Heart right ventricle (tissue), 16 donors: ENCODE measurements at places on chromosomes 1 and 21. TPM values are rescaled to one million over a fixed set of nuclear protein-coding genes. Genes with fewer than 3 reads are reported as not detected.
A peak's percentile ranks its signal among the peaks of the same experiment; 100 is the strongest.

GRCh38 chr1:3389093-3389833 lies 65.2 kb upstream of the ARHGEF16 start:
- DNase-seq = no peak

- DNase-seq = no peak
These were observed 167.1 kb downstream of the TGFBR3 start for GRCh38 chr1:91718877-91719276.

DNA sequence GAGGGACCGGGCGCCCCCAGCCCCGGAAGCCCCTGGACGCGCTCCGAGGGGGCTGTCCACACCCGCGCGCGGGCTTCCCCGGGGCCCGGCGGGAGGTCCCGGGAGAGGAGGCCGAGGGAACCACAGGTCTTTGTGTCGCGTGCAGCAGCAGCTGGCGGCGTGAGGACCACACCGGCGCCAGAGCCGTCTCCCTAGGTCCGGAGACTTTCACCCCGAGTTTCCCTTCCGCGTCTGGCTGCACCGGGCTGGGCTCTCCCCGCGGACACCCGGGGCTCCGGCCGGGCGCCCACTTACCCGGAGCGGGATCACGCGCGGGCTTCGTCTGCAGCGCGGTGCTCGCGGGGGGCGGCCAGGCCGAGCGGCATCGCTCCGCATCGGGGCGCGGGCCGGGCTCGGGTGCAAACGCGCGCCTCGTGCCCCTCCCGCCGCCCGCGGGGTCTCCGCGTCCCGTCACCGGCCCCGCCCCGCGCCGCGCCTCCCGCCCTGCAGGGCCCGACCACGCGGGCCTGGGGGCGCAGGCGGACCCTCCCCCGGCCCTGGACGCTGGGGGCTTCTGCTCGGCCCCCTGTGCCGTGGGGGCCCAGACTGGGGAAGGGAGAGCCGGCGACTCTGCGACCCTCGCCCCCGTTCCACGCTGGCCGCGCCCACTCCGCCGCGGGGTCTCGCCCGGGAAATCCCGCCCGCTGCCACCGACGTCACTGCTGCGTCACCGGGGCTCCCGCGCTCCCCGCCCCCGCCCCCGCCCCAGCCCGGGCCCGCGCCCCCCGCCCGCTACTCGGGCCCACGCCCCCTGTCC lies at the start of gene GNG4:
Gene GNG4, minus strand, starts transcription at position 417 of the 796 bp plus-strand sequence. CDS start 65,946 bp downstream, outside the sequence.
- DNase-seq = no peak

- no peak for DNase-seq
These were observed 22.8 kb downstream of the PDIK1L start for GRCh38 chr1:26134466-26134865.

The CTTNBP2NL gene
- 12.8 TPM for total RNA-seq

DNA sequence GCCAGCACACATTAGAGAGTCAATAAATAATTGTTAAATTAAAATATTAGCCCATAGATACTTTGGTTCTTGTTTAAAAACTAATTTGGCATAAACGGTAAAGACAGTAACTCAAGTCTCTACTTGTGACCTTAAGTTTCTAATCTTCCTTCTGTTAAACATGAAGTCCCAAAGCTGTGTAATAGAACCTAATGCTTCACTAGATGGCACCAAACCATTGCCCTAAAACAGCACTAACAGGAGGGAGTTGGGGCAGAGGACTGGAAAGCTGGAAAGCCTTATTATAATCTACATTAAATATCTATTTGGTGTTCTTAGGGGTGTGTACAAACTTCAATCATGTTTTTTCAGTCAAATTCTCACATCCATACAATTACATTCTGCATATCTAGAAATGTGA lies 176.7 kb downstream of the OLFM3 start:
- DNase-seq = peak; percentile 4

The TSPAN1 gene
- 1.2 TPM for total RNA-seq

GRCh38 chr1:20409971-20410370 lies 76.0 kb downstream of the CAMK2N1 start:
- no peak for DNase-seq

The ITGB2 gene
- 5.7 TPM for total RNA-seq

The TP73 gene
- 0.30 TPM for total RNA-seq

- no peak for DNase-seq
These were observed 139.6 kb downstream of the S1PR1 start for GRCh38 chr1:101376121-101377083.

DNA sequence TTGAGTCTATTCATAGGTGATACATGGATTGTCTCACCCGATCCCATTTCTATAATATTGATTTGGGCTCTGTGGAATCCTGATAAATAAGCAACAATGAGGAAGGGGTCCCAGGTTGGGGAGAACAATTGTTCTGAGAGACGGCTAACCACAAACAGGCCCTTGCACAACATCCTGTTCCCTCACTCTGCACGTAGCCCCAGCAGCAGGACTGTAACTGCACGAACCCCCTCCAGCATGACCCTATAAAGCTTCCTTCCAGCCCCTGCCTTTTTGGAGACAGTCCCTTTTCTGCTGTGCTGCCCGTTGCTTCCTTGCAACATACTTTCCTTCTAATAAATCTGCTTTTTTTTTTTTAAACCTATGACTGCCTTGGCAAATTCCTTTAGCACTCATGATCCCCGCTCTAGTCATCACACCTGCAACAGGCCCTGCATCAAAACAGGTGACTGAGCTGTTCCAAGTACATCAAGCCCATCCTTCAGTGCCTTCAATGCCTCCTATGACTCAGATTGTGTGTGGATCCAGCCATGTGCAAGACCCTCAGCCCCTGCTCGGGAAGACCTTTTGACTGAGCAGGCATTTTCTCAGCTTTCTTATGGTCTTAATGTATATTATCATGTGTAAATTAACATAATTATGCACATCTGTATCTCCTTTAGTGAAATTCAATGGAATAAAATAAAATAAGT lies 63.7 kb upstream of the B3GALNT2 start:
- DNase-seq = no peak

GRCh38 chr1:194618101-194618500 lies 1431.7 kb upstream of the B3GALT2 start:
- DNase-seq = no peak

DNA sequence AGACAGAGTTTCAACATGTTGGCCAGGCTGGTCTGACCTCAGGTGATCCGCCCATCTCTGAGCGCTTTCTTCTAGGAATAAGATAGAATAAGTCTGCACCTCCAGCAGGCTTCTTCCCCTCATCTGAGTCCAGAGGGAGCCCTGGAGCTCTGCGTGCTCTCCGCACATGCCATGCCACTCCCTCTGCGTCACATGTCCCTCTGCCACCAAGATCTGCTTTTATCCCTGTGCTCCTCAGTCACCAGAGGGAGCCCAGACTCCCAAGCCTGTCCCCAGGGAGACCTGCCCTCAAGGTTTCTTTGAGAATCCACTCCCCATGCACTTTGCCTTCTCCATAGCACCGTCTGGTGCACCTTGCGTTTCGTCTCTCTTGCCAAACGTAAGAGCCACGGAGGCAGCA lies 213.0 kb downstream of the CAMTA1 start:
- DNase-seq = no peak

The TSPEAR gene
- 0.39 TPM for total RNA-seq

GRCh38 chr1:173224280-173224892 lies 17.3 kb upstream of the TNFSF4 start:
- DNase-seq = no peak

GRCh38 chr21:43353282-43354025 lies 73.5 kb downstream of the SIK1 start:
- DNase-seq = no peak

GRCh38 chr1:25782608-25783201 lies 17.3 kb upstream of the SELENON start:
- no peak for DNase-seq

DNA sequence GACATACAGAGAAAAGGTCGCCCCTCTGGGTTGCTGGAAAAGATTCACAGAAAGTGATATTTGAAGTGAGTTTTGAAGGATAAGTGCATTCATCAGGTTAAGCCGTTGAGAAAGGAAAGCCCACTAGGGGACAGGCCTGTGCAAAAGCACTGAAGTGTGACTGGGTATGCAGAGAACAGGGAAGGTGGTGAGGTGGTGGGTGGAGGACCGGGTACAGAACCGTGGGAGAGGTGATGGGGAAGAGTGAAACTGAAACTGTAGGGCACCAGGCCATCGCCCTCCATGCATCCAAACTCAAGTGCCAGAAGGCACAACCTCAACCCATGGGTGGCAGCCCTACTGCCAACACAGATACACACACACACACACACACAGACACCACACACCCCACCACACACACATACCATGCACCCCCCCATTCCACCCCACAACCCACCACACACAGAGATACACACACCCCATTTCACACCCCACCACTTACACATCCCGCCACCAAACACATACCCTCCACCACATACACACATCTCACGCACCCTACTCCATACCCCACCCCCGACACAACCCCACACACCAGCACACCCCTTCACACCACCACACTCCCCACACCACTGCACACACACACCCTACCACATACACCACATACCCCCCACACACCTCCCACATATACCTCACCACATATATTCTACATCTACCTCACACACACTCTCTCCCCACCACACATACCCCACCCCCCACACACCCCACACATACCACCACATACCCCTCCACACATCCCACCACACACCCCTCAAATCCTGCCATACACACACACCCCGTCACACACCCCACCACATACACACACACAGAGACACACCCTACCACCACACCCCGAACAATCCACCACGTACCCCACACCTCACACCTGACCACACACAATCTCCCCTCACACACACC lies 59.0 kb downstream of the TSEN15 start:
- no peak for DNase-seq

DNA sequence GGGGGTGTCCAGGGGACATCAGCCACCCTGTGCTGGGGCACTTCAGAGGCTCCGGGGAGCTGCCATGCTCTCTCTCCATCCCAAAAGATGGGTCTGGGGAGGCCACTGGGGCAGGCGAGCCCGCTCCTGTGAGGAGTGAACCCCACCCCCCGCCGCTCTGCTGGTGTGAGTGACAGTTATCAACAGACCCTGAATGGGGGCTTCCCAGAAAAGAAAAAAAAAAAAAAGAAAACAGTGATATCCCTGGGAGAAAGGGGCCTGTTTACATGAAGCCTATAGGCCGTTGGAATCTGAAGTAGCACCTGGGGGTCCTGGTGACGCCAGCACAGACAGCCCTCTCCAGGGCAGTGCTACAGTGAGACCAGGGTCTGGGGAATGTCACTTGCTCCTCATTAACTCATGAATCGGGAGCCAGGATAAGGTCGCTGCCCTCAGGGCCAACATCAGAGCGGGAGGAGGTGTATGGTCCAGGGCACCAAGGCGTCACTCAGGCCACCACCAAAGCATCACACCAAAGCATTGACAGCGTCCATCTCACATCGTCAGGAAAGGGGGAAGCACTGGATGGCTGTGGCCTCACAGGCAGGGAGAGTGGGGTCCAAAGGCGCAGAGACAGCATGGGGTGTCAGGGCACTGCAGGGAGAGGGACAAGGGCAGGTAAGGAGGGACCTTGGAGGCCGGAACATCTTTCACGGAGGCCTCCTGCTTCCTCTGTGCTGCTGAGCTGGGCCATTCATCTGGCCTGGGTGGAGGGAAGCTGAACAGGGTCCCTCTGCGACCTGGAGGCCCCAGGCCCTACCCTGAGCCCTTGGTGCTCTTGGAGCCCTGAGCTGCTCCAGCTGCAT lies 8.4 kb upstream of the NPHP4 start:
- DNase-seq = no peak

The LEFTY1 gene
- 0.15 TPM for total RNA-seq

DNA sequence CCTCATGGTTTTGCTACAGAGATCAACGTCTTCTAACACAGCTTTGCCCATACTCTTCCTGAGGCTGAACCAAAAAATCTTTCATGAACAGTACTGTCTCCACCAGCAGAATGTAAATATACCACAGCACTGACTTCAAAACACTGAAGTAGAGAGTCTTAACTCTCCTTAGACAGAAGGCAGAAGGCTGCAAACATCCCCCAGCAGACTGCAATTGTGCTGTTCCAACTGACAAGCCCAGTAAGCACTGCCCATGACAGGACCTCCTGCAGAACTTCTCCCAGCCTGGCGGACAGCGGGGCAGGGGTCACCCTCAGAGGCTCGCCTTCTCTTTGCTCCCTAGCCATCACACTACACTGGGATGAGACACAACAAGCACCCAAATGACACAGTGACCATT lies 218.7 kb downstream of the RERE start:
- no peak for DNase-seq

The SLC5A3 gene
- total RNA-seq = 6.3 TPM

The S100A14 gene
- 2.9 TPM for total RNA-seq

The PRR9 gene
- not detected for total RNA-seq

GRCh38 chr1:208201229-208201628 lies 43.0 kb downstream of the PLXNA2 start:
- DNase-seq = peak; percentile 72

DNA sequence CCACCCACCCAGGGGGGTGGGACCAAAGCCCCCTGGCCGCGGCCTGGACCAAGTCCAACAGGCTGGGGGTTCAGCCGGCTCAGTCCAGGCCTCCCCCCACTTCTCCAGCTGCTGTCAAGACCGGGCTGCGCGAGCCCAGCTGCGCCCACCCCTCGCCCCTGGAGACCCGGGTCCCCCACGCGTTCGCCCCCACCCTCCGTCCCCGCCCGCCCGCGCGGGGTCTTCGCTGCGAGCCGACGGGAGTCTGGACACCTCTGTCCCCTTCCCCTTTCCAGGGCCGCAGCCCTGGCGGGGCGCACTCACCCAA lies 253 bp downstream of the RAP1GAP start:
- DNase-seq = no peak

The SNX7 gene
- 15.7 TPM for total RNA-seq

The AVPR1B gene
- not detected for total RNA-seq

- no peak for DNase-seq
These were observed 13.6 kb upstream of the SYT14 start for GRCh38 chr1:209924390-209924789.

DNA sequence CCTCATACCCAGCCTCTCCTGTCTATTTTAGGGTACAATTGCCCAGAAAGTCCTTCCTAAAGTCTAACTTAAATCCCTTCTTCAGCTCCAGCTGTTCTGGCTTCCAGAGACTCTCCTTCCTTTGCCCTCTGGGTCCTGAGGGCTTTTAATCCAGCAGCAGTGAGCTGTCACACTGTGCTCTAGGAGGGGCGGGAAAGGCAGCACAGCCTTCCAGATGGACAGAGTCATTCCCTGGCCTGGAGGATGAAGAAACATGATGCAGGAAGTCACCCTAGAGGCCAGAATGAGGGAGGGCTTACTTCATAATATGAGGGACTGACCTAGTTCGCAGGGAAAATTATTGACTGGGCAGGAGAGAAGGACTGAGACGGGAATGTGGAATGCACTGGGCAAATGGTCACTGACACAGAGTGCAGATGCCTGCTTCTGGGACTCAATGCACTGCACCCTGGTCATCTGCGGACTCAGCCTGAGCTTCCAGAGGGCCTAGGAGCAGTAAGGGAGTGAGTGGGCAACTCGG lies 1.3 kb downstream of the SH2D2A start:
- DNase-seq = peak; percentile 77

- DNase-seq = no peak
These were observed 56.3 kb downstream of the GIPC2 start for GRCh38 chr1:78102082-78102481.

GRCh38 chr1:3386205-3387002 lies 68.1 kb upstream of the ARHGEF16 start:
- DNase-seq = no peak

The LAMC2 gene
- total RNA-seq = 4.8 TPM

- DNase-seq = no peak
These were observed 122.4 kb upstream of the COL6A1 start for GRCh38 chr21:45859041-45859761.

GRCh38 chr1:12052008-12052573 lies 11.0 kb upstream of the TNFRSF8 start:
- peak; percentile 68 for DNase-seq

- DNase-seq = peak; percentile 79
These were observed 6.4 kb upstream of the C1orf159 start for GRCh38 chr1:1122078-1122811.
